ENCODE measurements at places on chromosomes 2 and 18.

GRCh38 chr18:72605376-72605775 lies 61.2 kb upstream of the CBLN2 start:
- no peak for DNase-seq

GRCh38 chr18:70373042-70373519 lies 84.2 kb downstream of the SOCS6 start:
- no peak for DNase-seq

DNA sequence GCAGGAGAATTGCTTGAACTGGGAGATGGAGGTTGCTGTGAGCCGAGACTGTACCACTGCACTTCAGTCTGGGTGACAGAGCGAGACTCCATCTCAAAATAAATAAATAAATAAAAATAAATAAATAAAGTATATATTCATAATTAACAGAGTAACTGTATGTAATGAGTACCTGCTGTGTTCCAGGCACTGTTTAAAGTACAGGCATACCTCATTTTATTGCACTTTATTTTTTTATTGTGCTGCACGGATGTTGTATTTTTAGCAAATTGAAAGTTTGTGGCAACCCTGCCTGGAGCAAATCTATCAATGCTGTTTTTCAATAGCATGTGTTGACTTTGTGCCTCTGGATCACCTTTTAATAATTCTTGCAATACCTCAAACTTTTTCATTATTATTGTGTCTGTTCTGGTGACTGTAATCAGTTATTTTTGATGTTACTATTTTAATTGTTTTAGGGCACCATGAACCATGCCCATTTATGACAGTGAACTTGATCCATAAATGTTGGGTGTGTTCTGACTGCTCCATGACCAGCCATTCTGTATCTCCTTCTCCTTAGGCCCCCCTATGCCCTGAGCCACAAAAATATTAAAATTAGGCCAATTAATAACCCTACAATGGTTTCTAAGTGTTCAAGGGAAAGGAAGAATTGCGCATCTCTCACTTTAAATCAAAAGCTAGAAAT lies 27.5 kb upstream of the CD8A start:
- DNase-seq, result no peak

DNA sequence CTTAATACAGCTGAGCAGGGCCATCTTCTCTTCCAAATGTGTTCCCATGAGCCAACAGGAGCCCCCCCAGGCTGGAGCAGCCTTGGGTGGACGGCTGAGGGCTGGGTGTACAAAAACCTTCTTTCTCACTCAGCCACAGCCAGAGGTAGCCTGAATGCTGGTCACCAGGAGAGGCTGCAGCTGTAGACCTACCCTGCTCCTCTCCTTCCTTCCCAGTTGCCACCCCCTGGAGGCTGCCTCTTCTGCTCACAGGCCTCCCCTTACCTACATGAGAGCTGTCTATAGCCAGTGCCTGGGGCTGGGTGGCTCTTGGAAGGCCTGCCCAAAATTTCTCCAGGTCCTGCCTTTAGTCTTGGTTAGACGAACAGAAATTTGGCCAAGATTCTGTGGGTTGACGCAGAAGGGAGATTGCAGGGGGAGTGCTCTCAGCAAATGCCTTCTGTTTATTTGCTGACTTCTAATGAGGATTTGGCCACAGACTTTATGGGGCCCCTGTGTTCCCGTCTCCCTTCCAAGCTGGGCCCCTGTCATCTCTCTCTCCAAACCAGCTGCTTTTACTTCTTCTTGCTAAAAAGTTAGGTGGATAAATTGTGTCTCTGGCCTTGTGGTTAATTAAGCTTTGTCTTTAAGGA lies 18.3 kb downstream of the CELF4 start:
- no peak for DNase-seq

DNA sequence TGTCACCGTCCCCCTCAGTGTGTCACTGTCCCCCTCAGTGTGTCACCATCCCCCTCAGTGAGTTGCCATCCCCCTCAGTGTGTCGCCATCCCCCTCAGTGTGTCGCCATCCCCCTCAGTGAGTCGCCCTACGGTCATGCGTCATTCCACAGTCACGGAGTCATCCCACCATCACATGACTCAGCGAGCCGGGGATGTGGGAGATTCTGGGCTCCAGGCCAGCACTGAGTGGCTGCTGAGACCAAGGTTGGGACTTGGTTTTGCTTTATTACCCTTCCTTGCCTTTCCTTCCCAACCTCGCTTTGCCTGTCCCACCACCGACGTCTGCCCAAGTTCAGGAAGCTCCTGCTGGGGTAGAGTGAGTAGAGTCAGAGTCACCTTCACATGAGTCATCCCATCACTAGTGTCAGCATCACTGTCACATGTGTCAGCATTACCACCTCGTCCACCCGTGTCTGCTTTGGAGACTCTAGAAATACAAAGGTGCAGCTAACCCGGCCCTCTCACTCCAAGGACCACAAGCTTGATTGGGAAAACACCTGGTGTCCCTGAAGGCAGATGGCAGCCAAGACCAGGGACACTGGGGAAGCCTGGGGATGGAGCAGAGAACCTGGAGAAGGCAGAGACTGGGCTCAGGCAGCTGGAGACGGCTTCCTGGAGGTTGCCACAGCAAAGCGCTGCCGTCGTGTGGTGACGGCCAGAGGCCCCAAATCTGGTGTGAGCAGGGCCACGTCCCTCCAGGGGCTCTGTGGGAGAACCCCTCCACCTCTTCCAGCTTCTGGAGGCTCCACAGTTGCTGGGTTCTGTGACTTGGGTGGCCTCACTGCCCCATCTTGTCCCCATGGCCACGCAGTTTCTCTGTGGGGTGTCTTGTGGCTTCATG lies 485.2 kb upstream of the SALL3 start:
- DNase-seq, result no peak

DNA sequence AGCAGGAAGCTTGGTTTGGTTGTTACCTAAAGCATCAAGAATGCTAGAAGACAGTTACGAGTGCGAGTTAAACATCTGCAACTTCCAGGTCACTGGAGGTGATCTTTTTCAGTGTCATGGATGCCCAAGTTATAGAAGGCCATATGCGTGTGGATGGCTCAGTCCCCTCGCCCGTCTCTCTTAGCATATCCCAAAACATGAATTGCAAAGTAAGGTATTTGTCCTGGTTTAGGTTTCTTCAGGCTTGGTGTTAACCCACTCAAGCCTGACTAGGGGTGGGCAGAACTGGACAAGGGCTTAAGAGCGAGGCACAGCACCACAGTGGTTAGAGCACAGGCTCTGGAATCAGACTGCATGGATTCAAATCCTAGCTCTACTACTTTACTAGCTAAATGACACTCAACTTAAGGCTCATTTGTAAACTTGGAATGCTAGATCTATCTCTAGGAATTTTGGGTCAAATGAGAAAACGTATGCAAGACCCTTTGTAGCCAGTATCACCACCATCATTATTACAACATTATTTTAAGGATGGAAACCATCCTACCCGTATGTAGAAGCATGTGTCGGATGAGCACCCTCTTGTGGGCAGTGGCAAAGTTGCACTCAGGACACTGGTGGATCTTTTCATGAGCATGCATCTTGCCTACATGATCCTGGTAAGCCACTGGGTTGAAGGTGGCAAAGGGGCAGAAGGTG lies 11.2 kb downstream of the ZNF142 start:
- DNase-seq, result no peak

Data from NCI-H1048 (cell line).